ENCODE measurements at places on chromosomes 2 and 18.
A peak's percentile ranks its signal among the peaks of the same experiment; 100 is the strongest.

DNA sequence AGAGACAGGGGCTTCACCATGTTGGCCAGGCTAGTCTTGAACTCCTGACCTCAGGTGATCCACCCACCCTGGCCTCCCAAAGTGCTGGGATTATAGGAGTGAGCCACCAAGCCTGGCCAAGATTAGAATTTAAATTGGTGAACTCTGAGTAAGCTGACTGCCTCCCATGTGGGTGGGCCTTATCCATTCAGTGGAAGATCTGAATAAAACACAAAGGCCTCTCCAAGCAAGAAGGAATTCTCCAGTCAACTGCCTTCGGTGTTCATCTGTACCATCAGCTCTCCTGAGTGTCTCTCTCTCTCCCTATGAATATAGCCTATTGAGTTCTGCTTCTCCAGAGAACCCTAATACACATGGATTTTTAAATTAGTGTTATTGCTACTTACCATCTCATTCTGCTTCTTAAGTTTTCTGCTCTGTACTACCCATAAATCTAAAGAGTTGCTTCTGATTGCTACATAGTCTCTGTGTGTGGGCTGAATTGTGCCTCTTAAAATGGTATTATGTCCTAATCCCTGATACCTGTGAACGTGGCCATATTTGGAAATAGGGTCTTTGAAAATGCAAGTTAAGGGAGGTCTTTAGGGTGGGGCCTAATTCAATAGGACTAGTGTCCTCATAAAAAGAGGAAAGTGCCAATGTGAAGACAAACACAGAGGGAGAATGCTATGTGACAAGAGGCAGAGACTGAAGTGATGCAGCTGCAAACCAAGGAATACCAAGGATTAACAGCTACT, 36.3 kb downstream of the FBXO11 start:
- DNase-seq: no peak

DNA sequence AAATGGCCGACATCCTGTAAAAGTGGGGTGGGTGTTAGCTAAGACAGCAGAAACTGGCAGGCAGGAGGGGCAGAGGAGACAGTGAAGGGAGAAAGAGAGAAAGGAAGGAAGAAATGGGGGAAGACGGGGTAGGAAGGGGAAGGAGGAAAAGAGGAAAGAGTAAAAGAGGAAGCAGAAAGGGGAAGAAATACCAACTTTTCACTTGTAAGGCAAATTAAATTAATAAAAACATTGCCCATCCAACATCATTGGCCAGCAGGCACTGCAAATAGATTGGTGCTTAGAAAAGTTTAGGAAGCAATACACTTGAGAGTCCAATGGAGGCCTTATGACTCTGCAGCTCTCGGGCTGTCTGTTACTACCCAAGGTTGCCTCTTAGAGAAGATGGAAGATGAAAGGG, 116.7 kb downstream of the TNS1 start:
- no peak for DNase-seq

DNA sequence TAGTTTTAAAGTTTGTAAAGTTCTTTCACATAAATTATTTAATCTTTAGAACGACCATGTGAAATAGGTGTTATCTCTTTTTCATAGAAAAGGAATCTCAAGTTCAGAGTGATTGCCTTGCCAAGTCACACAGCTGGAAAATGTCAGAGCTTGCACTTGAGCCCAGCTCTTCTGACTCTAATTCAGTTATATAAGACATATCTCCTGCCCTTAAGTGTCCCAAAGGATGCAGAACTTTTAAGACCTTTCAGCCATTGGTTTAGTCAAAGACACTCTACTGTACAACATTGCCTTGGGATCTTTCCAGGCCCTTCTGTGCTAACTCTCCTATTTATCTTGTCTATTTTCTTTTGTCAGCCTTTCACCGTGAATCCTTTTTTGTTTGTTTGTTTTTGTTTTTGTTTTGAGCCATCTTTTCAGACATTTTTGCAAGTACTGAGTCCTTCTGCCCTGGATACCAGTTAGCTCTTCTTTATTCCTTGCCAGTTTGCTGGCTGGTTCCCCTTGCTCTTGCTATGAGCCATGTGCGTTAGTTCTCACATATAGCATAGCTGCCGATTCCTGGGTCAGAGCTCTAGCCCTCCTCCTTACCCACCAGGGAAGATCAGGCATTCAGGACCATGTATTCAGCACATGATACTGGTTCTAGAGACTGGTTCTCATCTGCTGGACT, 160.0 kb upstream of the MYO3B start:
- DNase-seq: no peak

DNA sequence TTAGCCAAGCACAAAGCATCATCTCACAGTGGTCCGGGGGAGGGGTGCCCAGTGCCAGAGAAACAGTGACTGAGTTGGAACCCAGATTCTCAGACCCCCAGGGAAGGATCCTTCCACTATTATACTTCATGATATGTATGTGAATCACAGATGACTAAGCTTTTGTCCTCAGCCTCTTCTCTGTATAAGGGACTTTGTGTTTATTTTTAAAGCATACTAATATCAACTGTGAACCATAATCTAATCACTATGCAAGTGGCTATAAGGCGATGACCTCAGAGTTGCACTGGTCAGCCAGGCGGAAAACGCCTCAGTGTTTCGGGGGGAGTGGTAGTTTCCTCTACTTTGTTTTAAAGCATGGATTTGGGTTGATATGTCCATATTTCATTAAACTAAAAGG, 160.4 kb upstream of the TMEM200C start:
- DNase-seq: no peak

DNA sequence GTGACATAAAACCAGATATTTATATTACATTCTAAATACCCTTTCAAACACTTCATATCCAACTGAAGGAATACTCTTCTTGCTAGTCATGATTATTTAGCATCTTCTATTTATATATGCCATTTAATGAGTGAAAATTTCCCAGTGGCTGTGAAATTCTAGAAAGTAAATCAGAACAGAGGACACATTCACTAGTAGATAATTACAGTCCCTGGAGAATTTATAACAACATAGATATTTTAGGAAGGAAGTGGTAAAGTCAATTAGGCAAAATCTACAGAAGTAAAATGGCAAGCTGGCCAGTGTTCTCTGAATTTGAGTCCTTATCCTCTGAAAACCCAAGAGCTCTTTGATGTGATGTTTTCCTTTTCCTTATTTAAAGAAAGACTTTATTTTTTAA, 121.8 kb downstream of the PMAIP1 start:
- no peak for DNase-seq

GRCh38 chr2:213317929-213318328, 33.7 kb downstream of the SPAG16 start:
- no peak for DNase-seq

DNA sequence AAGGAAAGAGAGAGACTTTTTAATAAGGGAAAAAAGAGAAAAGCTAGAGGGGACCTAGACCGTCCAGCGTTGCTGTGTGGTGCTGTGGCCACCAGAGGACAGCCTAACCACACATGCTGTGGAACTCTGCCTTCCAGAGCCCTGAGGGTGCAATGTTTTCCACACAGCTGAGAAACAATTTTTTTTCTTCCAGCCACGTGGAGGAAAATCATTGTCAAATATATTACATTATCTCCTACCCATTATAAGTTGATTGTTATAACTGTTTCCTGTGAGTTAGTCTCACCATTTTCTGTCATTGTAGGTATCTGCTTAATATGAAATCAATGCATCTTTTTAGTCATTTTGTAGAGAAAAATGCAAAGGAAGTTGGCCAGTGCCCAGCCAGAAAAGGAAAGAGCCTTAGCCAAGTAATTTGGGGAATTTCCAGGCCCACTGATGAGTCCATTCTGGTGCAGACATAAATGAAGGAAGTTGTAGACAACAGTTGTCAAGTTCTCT, 5.9 kb upstream of the MRPL19 start:
- DNase-seq: peak; percentile 43

- DNase-seq: no peak
These were observed 4.6 kb downstream of the B3GNT7 start for GRCh38 chr2:231399853-231400680.

- DNase-seq: no peak
These were observed 108.2 kb upstream of the RAB12 start for GRCh38 chr18:8501044-8501443.

- DNase-seq: no peak
These were observed 169.3 kb downstream of the TMEM200C start for GRCh38 chr18:5726011-5726410.

GRCh38 chr2:211035548-211036185, 479.3 kb downstream of the CPS1 start:
- DNase-seq: no peak

- no peak for DNase-seq
These were observed 90.5 kb downstream of the USP40 start for GRCh38 chr2:233476063-233476410.

- no peak for DNase-seq
These were observed 93.3 kb downstream of the CTAGE1 start for GRCh38 chr18:22324191-22325131.

- DNase-seq: no peak
These were observed 239.4 kb downstream of the KLHL29 start for GRCh38 chr2:23624378-23624777.

DNA sequence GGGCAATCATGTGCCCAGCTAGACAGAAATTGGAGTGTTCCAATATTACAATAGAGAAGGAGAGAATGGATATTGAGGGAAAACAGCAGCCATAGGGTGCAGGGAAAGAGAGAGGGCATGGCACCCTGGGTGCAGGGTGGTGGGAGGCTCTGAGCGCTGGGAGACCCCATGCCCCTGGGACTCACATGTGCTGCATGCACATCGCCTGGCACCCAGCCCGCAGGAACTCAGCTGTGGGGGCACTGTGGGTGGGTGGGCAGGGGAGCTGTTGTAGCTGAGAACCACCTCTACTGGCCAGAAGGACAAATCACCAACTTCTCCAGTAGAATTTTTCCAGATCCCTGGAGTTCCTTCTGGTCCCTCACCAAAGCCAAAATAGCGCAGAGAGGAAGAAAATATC, 7.2 kb upstream of the NEURL3 start:
- no peak for DNase-seq

GRCh38 chr2:224206816-224207215, 167.7 kb upstream of the SERPINE2 start:
- no peak for DNase-seq

DNA sequence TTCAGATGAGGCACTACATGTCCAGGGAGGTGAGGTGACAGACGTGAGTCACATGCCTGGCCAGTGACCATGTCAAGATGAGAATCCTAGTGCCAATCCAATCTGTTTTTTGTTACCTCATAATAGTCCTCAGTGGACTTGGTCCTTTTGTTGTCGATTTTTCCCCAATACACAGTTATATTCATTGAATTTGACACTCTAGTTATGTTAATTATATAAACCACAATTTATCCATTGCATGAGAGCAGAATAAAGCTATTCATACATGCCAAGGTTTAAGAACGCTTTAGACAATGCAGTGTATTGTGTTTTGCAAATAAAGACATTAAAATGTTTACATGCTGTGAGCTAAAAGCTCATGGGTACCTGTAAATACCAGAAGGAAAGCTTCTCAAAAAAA, 21.6 kb upstream of the TMEFF2 start:
- DNase-seq: no peak

- DNase-seq: no peak
These were observed 318.2 kb downstream of the RND3 start for GRCh38 chr2:150169237-150169629.

DNA sequence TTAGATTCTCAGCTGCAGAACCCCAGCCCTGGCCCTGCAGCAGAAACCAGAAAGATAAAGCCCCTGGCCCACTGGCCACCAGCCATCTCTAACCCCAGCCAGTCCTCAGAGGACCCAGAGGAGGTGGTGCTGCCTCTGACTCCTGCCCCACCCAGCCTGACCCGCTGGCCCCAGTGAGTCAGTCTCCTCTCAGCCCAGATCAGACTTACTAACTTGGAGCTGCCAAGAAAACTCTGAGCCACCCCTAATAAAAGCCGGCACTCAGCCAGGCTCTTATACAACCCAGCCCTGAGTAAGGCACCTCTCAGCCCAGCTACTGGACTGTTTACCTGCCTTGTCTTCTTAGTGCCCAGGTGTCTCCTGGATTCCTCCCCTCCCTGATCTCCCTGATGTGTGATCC, 2.0 kb downstream of the SLC14A2 start:
- no peak for DNase-seq

- peak; percentile 70 for DNase-seq
These were observed 83.0 kb downstream of the LPIN1 start for GRCh38 chr2:11829324-11829946.

GRCh38 chr2:28637066-28638047, 114.3 kb upstream of the PPP1CB start:
- DNase-seq: no peak

DNA sequence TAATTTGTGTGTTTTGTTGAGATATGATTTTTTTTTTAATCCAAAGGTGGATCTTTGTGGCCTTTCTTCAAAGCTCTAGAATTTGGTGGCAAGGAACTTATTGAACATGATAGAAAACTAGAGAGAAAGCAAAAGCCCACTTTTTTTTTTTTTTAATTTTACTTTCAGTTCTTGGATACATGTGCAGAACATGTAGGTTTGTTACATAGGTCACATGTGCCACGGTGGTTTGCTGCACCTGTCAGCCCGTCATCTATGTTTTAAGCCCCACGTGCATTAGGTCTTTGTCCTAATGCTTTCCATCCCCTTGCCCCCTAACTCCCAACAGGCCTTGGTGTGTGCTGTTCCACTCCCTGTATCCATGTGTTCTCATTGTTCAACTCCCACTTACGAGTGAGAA, 135.9 kb downstream of the RHBDD1 start:
- no peak for DNase-seq

- DNase-seq: peak; percentile 20
These were observed 368.2 kb upstream of the FANCL start for GRCh38 chr2:58609326-58609725.

- DNase-seq: no peak
These were observed 8.8 kb upstream of the PRSS56 start for GRCh38 chr2:232511336-232511890.

- no peak for DNase-seq
These were observed 60.5 kb downstream of the HK2 start for GRCh38 chr2:74894272-74894981.

DNA sequence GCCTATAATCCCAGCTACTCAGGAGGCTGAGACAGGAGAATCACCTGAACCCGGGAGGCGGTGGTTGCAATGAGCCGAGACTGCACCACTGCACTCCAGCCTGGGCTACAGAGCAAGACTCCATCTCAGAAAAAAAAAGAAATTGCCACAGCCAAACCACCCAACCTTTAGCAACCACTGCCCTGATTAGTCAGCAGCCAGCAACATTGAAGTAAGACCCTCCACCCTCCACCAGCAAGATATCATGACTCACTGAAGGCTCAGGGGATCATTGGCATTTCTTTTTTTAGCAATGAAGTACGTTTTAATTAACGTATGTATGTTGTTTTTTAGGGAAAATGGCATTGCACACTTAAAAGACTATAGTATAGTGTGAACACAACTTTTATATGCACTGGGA, 349.1 kb upstream of the ACVR2A start:
- DNase-seq: no peak

GRCh38 chr18:394262-394986, 106.1 kb downstream of the COLEC12 start:
- DNase-seq: no peak

All from hematopoietic multipotent progenitor cell (in vitro differentiated cells).